ENCODE measurements at places on chromosomes 1 and 21.

GRCh38 chr1:173333581-173333980 lies 126.5 kb upstream of the TNFSF4 start:
- DNase-seq = no peak

DNA sequence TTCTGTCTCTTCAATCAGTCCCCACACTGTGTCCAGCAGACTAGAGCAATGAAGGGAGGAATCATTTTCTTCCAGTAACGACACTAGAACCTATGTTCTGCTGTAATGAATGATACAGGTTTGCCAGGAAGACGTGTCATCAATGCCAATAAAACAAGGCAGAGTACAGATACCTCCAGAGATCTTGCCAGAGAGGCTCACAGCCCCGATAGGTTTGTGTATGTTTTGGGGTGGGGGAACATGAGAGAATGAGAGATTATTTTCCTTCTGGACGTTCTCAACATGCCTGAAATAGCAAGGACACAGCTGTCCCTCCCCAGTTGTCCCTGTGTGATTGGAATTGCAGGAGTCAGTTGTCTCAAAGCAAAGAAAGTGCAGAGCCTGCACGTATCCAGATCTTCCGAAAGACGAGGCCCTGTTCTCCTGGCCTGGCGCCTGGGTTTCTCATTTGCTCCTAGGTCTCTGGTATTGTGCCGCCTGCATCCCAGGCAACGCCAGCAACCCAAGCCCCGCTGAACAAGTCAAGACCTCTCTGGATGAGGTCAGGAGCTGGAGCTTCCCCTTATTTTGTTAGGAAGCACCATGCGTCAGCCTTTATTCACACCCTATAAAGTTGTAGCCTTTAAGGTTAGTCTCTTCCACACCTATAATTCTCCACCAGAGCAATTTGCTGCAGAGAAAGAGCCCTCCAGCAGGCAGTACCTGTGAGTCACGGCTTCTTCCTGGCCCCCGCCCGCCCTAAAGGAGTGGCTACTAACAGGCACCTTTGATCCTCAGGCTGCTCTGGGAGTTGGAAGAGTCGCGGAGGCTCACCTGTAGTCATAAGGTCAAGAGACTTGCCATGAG lies 130.5 kb downstream of the TOMM20 start:
- no peak for DNase-seq

- no peak for DNase-seq
Observed at GRCh38 chr21:42219606-42220137, 732 bp downstream of the ABCG1 start.

GRCh38 chr1:13753636-13754402 lies 53.8 kb downstream of the PRDM2 start:
- no peak for DNase-seq

GRCh38 chr1:32766328-32766972 lies 50.7 kb downstream of the YARS1 start:
- DNase-seq = no peak

GRCh38 chr1:18326211-18326897 lies 154.4 kb upstream of the KLHDC7A start:
- no peak for DNase-seq

GRCh38 chr1:217590598-217590997 lies 40.3 kb downstream of the GPATCH2 start:
- DNase-seq = no peak

DNA sequence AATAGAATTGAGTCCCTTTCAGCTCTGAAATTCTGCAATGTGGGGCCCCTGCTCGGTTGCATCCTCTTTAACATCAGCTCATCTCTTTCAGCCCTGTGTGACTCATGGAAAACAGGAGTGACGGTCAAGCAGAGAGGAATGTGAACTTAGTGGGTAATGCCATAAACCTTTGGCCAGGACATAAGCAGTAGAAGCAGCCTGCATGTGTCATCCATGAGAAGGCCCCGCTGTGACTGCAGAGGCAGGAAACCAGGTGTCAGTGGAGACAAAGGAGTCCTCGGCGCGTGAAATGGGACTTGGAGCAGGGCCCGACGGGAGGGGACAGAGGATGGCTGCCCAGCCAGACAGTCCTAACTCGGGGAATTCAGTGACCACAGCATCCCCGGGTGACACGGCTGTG lies 21.1 kb upstream of the EPHB2 start:
- no peak for DNase-seq
